ENCODE measurements at places on chromosomes 4 and X. TPM values are rescaled to one million over a fixed set of nuclear protein-coding genes. Genes with fewer than 3 reads are reported as not detected.

DNA sequence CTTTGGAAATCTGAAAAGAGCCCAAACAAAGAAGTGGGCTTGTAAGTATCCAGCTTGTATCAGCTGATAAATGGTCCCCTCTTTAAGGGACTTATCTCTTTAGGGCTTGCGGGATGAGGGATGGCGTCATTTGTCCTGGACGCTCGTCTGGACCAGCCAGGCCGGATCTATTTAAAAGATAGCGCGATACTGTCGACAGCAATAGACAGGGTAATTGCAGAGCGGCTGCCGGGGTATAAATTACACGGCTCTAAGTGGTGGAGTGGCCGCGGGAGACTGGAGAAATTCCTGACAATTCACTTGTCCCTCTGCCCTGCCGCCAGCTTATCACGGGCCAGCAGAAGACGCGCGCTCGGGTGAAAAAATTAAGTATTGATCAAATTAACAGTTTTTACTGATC is 90.7 kb downstream of the FAM53A start:
- H3K27me3 ChIP-seq = peaks cover 23% of the 10 kb centered on the region
- H3K4me1 ChIP-seq = peaks cover 6% of the 10 kb centered on the region
- H3K4me3 ChIP-seq = no peak overlapping the region
- H3K27ac ChIP-seq = no peak overlapping the region

DNA sequence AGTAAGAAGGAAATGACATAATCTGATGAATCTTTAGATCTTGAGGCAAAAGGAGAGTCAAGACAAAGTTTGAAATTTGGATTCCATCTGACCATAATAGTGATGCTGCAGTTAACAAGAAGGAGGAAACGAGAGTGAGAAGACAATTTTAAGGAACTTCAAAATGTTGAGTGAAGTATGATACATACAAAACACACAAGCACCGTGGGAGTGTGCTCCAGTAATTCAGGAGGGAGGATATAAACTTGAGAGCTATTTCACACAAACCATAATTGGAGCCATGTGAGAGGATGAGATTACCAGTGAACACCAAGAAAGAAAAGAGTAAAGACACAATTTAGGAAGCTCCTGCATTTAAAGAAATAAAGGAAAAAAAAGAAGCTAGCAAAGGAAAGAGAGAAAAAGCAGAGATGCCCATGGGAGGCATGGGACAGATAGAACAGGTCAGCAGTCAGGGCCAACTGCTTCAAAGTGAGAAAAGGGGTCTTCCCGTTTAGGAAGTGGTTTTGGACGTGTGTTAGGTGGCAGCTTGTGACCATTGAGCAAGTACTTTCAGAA is 150.7 kb upstream of the SLC7A11 start:
- no peaks in the 10 kb centered on the region for H3K27me3 ChIP-seq
- no peak overlapping the region for H3K4me3 ChIP-seq
- no peak for DNase-seq
- H3K4me1 ChIP-seq = no peaks in the 10 kb centered on the region

- H3K36me3 ChIP-seq = peaks cover 6% of the 10 kb centered on the region
- H3K4me3 ChIP-seq = no peak overlapping the region
- no peak overlapping the region for H3K27ac ChIP-seq
- no peaks in the 10 kb centered on the region for H3K4me1 ChIP-seq
- no peaks in the 10 kb centered on the region for H3K27me3 ChIP-seq
These were observed 32.7 kb upstream of the NKRF start for GRCh38 chrX:119638725-119639471.

Gene GATA1
- 0.39 TPM for total RNA-seq
